Right lung (tissue), 10 donors: ENCODE measurements at places on chromosomes 12 and 14. TPM values are rescaled to one million over a fixed set of nuclear protein-coding genes. Genes with fewer than 3 reads are reported as not detected.

The TEX22 gene
- polyA plus RNA-seq, result 1.3 TPM

The PRPH gene
- polyA plus RNA-seq, result 3.0 TPM

- no peak for DNase-seq
Measured at GRCh38 chr14:67944605-67945004, 125.0 kb downstream of the RAD51B start.

- DNase-seq, result no peak
Measured at GRCh38 chr12:130920723-130921381, 32.9 kb upstream of the ADGRD1 start.

The CLEC2B gene
- polyA plus RNA-seq, result 24.1 TPM

DNA sequence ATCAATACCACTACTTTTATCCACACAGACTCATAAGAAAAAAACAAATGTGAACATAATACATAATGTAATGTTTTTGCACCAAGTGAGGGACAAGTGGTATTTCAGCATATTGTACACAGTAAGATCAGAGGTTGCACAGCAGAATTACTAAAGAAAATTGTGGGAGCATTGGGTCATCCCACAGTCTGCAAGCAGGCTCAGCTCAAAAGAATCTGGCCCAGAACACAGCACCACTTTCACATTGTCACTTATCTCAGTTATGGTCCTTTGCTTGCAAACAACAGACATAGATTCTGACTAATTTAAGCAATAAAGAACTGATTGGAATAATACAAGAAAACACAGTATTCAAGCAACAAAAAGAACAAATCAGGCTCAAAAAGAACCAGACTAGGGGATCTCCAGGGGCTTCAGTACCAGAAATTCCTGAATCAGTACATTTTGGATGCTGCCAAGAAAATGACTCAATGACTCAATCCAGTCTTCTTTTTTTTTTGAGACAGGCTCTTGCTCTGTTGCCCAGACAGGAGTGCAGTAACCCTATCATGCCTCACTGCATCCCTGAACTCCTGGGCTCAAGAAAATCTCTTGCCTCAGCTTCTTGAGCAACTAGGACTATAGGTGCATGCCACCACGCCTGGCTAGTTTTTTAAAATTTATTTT, 42.9 kb upstream of the EEA1 start:
- no peak for DNase-seq

The PAWR gene
- polyA plus RNA-seq, result 82.3 TPM

DNA sequence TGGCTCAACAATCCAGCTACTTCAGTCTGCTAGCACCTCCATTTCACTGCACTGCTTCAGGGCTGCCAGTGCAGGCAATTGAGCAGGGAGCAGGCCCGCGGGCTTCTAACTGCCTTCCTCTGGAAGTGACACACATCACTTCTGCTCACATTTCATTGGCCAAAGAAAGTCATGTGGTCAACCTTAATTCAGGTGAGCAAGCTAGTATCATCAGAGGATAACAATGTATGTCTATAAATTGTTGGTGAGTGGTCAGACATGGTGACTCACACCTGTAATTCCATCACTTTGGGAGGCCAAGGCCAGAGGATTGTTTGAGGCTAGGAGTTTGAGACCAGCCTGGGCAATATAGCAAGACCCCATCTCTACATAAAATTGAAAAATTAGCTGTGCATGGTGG, 22.3 kb upstream of the CHGA start:
- no peak for DNase-seq

GRCh38 chr14:54715811-54716210, 148.9 kb downstream of the SAMD4A start:
- no peak for DNase-seq

DNA sequence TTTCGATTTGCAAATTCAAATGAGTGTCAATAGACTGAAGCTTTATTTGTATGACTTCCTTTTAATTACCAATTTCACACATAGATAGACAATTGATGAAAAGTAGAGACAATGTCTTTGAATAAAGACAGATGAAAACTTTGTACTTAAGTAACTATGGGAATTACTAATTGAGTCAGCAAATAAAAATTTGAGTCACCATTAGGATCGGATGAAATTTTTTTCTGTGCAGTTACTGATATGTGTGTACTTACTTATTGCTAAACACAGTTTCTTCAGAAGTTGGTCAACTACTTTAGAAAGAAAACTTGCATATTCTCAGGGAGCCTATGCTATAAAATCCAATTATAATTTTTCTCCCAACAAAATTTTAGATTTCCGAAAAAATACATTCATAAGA, 224.9 kb upstream of the SLC16A7 start:
- DNase-seq, result no peak

DNA sequence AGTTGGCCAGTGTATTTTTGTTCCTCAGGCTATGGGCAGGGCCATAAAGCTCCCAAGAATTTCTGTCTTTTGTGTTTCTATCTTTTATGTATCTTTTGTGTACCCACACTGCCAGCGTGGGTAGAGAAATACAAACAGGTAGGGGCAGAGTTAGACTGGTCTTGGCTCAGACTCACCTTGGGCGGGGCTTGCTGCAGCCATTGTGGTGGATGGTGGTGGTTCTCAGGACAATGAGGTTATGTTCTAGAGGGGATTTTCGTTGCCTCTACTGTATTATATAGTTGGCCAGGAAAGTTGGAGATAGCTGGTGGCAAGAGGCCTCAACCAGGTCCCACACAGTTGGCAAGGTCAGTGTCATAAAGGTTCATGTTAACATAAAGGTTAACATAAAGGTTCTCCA, 977.5 kb upstream of the LRFN5 start:
- DNase-seq, result no peak
